Foreskin keratinocyte (primary cell): ENCODE measurements at places on chromosomes 5 and 9.
A peak's percentile ranks its signal among the peaks of the same experiment; 100 is the strongest.

- DNase-seq: peak; percentile 57
These were observed 85.7 kb upstream of the NIPBL start for GRCh38 chr5:36790847-36791246.

DNA sequence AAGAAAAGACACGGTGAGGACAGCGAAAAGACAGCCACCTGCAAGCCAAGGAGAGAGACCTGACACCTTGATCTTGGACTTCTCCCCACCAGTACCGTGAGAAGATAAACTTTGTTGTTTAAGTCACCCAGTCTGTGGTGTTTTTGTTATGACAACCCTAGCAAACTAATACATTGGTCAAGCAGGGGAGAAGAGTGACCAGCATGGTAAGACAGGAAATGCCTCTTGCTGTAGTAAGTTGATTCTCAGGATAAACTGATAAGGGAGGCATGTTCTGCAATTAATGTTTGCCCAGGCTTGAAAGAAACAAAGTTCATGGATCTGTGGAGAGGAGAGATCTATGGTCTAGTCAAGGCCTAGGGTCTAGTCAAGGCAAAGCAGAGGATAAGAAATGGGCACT is 801.2 kb downstream of the MAT2B start:
- no peak for DNase-seq

- no peak for DNase-seq
These were observed 1.5 kb downstream of the SH3GLB2 start for GRCh38 chr9:129026442-129027223.

- peak; percentile 85 for DNase-seq
These were observed 225.0 kb downstream of the FANCC start for GRCh38 chr9:95092262-95093072.

- DNase-seq: peak; percentile 71
These were observed 18.1 kb downstream of the GRXCR2 start for GRCh38 chr5:145854651-145855258.

DNA sequence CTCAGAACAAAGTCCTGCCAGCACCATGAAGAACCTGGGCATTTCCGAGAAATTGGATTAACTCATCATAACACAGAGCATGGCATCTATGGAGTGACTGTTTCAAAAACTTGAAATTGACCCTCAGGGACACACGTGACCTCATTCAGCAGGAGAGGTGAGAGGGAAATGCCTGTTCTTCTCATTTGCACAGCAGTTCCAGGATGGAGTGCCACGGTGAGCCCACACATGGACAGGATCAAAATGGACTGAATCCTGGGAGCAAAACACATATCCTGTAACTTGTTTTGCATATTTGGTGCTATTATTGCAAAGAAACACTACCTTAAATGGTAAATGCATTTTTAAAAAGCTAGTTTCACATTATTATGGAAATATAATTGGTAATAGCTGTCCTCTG is 256.1 kb upstream of the IRX2 start:
- DNase-seq: no peak

DNA sequence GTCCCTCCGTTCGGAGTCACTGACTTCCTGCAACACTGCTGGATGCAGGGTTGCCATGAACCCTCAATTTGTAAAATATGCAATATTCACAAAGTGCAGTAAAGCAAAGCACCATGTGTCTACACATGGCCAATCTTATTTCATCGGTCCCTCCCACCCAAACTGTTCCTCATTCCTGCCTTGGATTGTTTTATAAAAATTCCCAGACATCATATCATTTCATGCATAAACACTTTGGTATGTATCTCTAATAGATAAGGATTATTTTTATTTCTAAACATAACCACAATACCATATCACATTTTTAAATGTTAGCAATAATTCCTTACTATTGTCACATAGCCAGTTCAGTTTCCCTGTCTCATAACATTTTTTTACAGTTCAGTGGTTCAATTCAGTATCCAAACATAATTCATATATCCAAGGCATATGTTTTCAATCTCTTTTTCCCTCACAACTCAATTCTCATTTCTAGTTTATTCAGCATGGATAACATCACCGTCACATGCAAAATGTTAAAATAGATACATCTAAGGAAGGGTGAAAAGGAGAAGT is 82.0 kb upstream of the PCAT7 start:
- peak; percentile 11 for DNase-seq

DNA sequence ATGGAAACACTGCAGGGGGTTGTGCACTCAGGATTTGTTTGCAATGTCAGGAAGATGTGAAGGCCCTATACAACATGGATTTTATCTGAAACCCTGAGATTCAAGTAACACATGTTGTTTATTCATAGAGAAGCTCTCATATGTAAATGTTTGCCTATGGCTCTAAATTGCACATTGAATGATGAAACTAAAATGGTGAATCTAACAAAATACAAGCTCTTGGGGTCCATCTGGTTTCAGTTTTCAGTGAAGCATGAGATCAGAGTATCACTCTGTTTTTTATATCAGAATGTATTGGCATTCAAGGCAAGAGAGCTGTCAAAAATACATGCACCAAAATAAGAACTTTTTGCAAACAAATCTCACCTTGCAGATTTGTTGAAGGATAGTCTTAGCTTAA is 19.6 kb upstream of the FRMD3 start:
- DNase-seq: no peak

DNA sequence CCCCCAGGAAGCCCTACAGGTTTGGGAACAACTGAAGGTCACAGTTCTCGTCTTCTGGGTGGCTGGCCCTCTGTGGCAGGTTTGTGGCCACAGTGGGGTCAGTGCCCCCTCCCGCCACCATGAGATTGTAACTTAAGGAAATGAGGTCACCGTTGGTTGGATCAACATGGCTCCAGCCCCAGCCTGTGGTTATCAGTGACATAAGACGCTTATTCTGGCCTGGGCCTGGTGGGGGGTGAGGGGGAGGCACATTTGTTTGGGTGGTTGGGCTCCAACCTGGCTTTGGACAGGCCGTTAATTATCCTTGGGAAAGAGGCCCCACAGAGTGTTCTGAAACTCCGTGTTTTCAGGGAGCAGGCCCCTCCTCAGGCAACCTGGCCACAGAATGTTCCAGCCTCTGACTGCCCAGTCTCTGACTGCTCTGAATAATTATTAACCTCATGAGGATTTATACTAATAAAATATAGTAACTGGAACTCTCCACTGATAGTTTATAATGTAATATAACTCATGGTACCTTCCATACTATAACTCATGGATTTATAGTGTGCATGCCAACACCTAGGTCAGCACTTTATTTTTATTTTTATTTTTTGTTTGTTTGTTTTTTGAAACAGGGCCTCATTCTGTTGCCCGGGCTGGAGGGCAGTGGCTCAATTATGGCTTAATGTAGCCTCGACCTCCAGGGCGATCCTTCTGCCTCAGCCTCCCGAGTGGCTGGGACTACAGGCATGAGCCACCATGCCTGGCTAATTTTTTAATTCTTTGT is 58.0 kb upstream of the RPL26L1 start:
- no peak for DNase-seq

DNA sequence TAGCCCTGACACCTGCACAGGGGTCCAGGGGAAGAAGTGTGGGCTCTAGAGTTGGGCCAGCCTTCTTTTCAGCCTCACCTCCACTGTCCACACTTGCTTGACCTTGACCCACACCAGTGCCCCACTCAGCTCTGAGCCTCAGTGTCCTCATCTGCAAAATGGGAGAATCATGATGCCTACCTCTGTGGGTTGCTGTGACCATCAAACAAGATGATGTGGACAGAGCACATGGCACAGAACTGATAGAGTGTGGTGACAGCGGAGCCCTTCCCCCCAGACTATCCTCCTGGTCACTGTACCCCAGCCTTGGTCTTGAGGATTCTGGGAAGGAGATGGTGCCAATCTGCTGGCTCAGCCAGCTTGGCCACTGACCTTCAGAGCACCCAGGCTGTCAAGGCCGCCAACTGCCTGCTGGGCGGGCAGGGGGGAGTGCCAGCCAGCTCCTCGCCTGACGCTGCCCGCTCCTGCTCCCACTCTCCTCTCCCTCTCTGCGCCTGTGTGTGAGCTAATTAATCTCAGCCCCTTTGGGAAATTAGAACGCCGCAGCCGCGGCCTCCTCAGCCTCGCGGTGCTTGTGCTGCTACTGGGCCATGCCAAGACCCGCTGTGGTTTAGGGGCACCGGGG is 16.7 kb downstream of the CXXC5 start:
- DNase-seq: no peak

- peak; percentile 1 for DNase-seq
These were observed 152.9 kb downstream of the SGCD start for GRCh38 chr5:156479849-156480248.

DNA sequence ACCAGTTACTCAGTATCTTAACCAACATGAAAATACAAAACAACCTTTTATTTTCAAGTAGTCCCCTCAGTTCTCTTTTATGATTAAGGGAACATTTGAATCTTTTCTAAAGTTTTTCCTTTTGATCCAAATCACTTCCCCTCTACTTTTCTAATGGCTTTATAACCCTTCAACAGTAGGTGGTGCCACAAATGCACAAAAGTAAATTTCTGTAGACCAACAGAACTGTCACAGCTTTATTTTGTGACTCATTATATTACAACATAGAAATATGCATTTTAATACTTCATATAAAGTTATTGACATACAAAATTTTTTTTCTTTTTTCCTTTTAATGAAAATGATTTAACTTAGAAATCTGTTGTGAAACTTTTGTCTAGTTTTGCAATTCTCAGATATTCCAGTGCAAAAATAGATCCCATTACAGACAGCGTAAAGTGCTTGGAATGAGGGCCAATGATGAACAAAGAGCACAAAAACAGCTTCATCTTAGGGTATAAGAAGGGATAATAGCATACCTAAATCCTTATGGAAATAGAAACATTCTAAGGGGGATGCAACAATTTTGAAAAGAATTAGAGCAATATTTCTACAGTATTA is 17.0 kb downstream of the NIPSNAP3B start:
- no peak for DNase-seq

DNA sequence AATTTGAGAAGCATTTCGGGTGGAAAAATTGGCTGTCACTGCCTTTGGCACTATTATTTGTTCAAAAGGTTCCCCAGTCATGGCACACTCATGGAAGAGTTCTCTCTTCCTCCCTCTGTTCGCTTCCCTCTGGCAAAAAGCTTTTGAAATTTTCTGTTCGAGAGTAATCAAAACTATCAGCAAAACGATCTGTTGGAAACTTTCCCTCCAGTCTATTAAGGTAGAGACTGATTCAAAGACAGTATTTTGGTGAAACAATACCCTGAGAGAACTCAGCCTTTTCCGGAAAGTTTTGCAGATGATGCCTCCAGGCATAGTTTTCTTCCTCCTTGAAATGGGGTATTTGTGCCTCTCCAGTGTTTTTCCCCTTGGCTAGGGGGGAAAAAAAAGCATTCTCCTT is 3.6 kb upstream of the LPAR1 start:
- DNase-seq: peak; percentile 13

DNA sequence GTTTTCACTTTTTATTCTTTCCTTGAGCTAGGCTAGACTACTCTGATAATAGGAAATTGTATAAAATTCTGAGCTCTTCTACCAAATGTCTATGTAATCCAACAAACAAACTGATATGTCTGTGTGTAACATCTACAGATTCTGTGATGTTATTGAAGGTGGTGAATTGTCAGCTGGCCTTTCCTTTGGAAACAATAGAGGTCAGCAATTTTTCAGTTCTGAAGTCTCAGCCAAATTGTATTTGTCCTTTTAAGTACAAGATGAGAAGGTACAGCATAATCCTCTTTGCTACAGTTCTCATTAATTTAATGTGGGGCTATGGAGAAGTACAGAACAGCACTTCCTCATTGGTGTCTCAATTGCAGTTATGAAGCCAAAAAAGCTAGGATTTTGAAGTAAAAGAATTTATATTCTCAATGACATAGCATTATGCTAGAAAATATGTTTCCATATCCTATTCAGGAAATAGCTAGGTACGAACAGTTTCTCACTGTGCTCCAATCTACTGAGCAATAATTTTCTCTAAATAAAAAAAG is 198.0 kb downstream of the HINT1 start:
- DNase-seq: no peak

DNA sequence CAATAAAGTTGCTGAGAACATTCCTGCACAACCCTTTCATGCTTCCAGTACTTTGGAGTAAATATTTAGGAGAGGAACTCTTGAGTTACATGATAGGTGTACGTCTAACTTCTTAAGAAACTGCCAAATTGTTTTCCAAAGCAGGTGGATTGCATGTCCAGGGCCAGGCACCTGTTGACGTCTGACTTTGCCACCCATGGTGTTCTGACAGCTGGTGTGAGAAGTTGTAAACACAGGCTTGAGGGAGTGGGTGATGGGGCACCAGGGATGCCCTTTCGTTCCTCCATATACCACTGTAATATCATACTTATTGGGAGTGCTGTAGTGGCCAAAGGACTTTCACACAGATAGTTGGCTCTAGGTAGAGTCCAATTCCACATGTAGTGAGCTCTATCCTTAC is 352.1 kb downstream of the GADD45G start:
- DNase-seq: no peak

DNA sequence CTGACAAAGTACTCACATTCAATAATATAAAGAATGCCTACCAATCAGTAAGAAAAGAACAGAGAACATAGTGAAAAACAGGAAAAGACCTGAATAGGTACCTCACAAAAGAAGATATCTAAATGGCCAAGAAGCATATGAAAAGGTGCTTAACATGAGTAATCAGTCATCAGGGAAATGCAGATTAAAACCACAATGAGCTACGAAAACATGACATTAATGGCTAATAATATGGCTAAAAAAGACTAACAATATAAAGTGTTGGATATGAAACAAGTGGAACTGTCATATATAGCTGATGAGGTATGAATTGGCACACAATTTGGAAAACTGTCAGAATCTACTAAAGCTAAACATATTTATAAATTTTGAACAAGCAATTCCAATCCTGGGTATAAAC is 18.9 kb downstream of the DENND1A start:
- DNase-seq: no peak

GRCh38 chr5:2752821-2753439 is 1.5 kb upstream of the IRX2 start:
- DNase-seq: no peak

DNA sequence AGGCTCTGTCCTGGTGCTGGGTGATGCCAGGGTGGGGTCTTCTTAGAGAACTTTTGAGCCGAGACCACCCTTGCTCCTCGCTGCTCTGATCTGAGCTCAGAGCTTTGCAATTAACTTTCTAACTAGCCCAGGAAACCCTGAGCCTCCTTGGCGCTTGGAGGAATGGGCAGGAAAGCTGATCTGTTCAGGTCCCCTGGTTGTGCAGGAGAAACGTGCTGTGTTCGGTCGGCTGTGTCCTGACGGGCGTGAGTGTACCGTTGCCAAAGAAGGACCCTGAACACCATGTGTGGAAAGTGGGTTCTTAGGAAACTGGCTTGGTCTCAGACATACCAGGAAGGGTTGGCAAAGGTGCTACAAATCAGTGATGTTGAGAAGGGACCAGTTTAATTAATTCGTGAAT is 1.8 kb downstream of the TCF7 start:
- DNase-seq: no peak

GRCh38 chr5:171908638-171909037 is 97.8 kb downstream of the FBXW11 start:
- DNase-seq: no peak

DNA sequence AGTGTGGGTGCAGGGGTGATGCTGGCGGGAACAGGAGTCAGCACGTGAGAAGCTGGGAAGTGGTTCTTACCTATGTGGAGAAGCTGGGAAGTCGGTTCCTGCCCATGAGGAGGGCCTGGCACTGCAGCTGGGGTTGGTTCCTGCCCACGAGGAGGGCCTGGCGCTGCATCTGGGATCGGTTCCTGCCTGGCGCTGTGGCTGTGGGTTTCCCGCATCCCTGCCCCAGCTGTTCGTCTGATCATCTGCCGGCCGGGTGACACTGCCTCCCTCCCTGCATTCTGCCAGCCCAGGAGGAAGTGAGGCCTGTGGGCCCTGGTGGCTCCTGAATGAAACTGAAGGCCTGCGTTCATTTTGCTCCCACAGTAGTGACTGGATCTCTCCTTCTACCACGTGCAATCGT is 5.1 kb downstream of the OBP2A start:
- no peak for DNase-seq

GRCh38 chr5:10701567-10702039 is 59.4 kb downstream of the DAP start:
- no peak for DNase-seq
